Activated T-helper 17 cell treated with anti-CD3 and anti-CD28 coated beads, Interleukin-2, amount 50 U/mL, for 72 hours (primary cell): ENCODE measurements at places on chromosomes 7 and 10. TPM values are rescaled to one million over a fixed set of nuclear protein-coding genes. Genes with fewer than 3 reads are reported as not detected.

VGF gene
- total RNA-seq: 0.13 TPM

NACAD gene
- 1.3 TPM for total RNA-seq

AGBL3 gene
- 2.3 TPM for total RNA-seq

PPP1R3C gene
- total RNA-seq: 0.64 TPM

LEP gene
- not detected for total RNA-seq
